ENCODE measurements at places on chromosomes 4 and X.
A peak's percentile ranks its signal among the peaks of the same experiment; 100 is the strongest.

DNA sequence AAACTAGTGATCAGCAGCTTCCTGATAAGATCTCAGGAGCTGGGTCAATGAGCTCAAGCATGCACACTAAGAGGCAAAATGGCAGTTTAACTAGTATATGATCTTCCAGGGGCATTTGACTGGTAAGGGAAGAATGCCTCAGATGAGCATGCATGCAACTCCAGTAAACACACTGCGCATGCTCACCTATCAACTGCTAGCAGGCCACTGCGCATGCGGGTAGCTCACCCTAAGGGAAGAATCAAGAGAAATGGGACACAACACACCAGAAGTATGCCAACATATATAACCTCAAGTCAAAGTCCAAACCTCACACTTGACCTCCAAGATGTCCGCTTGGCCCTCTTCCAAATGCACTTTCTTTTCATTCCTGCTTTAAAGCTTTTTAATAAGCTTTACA is 1004.0 kb downstream of the ADGRL3 start:
- DNase-seq = no peak

GRCh38 chr4:153152501-153153338 is 51.5 kb upstream of the TRIM2 start:
- DNase-seq = peak; percentile 33

DNA sequence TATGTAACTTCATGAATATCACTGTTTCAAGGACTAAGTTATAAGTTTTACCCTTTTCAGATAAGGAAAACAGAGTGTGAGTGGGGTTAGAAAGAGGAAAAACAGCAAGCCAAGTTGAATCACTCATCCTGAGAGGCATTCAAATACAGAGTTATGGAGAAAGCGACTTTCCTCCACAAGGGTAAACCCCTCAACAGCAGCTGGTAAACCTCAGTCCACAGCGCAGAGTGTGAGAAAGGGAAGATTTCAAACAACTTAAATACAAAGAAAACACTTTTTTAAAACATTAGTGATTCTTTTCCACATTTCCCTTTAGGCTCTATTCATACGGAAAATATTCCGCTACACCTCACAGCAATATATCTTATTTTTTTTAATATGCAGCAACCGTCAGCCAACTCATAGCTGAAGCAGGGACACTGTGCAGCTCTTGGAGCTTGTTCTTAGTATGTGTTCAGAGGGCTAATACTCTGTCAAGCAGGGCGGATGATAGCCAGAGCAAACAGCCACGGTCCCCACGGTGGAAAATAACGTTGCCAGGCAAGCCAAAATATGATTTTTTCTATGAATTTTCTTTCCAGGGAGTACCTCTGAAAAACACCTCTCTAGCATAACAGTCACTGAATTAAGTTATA is 488.9 kb upstream of the FAT1 start:
- DNase-seq = no peak

DNA sequence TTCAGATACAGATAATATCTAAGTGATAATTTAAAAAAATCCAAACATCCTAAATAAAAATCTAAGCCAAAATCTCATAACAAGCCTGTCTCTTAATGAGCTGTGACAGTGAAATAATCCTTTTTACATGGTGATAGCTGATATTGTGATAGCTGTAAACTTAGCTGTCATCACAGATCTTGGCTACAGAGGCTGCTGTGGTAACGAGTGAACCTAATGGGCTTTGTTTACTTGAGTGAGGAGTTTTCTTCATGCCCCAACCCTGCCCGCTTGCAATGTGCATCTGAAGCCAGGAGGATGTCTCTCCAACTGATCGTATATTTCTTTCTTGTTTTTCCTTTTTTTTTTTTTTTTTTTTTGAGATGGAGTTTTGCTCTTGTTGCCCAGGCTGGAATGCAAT is 41.5 kb upstream of the YTHDC1 start:
- DNase-seq = no peak

- DNase-seq = no peak
Observed at GRCh38 chrX:77640702-77641101, 145.3 kb downstream of the ATRX start.

GRCh38 chrX:16804923-16805464 is 18.7 kb downstream of the TXLNG start:
- DNase-seq = no peak

DNA sequence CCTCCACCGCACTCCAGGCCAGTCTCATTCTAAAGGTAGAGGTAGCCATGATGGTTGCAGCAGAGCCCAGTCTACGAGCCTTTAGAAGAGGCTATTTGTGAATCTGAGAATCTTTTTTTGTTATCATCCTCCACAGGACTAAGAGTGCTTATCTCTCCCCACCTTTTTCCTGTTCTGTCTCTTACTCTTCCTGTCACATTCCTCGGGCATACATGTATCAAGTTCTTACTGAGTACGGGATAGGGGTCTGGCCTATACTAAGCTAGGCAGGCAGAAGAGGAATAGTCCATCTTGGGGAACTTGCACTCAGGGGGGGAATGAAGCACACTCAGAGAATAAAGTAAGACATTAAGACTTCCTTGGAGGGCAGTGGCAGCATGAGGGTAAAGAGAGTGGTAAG is 25.7 kb downstream of the LAS1L start:
- DNase-seq = no peak

GRCh38 chr4:79848329-79848728 is 224.7 kb downstream of the ANTXR2 start:
- no peak for DNase-seq

GRCh38 chr4:7331682-7332000 is 103.1 kb downstream of the PSAPL1 start:
- no peak for DNase-seq

GRCh38 chrX:44101281-44101680 is 128.1 kb upstream of the NDP start:
- DNase-seq = no peak

- no peak for DNase-seq
Observed at GRCh38 chr4:100539706-100540105, 21.9 kb upstream of the EMCN start.

- peak; percentile 78 for DNase-seq
Observed at GRCh38 chrX:10612215-10612614, 8.2 kb downstream of the MID1 start.

DNA sequence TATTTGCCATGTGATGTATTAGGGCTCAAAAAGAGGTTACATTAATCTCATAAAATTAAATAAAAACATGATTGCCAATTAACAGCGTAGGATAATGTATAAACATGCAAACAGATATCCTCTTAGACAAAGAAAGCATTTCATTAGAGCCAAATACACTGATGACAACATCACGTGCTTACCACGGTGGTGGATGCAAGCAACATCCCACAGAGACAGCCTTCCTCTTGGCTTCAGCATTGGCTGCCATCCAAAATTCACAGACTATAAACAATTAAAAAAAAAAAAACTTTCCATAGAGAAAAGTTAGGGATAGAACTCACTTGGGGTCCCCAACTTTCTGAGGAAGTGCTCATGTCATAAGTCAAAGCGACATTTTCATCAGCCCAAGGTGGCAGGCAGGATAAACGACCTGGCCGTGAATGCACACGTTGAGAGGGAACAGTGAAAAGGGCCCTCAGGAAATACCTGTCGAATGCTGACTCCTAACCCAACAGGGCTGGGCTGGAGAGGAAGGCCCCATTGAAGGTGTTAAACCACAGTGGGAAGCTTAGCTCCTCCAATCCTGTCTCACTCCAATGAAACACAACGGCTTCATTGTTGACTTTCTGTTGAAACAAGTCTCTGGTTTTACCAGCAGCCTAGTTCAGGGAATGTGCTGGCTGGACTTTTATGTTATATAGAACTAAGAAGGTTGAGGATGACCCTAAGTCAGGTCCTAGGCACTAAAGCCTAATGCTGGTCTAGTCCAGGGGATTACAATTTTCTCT is 48.4 kb downstream of the IDS start:
- no peak for DNase-seq

GRCh38 chr4:54372951-54373350 is 143.9 kb downstream of the PDGFRA start:
- DNase-seq = no peak

DNA sequence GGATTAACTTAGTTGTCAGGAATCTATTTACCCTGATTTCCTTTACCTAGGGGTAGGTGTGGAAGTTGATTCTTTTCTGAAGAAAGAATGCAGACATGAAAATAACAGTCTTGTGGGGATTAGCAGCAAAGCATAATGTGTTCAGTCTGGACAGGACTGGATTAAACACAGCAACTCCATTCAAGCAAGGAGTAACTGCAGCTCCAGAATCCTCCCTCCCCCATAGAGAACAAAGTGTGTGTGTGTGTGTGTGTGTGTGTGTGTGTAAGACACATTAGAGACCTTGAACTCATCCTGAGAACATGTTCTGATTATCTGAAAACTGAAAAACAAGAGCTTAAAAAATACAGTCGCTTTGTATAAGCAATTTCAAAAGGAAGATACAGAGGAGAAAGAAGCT is 9.3 kb downstream of the C4orf54 start:
- no peak for DNase-seq

- DNase-seq = no peak
Observed at GRCh38 chr4:2259541-2260343, 2.2 kb downstream of the MXD4 start.

DNA sequence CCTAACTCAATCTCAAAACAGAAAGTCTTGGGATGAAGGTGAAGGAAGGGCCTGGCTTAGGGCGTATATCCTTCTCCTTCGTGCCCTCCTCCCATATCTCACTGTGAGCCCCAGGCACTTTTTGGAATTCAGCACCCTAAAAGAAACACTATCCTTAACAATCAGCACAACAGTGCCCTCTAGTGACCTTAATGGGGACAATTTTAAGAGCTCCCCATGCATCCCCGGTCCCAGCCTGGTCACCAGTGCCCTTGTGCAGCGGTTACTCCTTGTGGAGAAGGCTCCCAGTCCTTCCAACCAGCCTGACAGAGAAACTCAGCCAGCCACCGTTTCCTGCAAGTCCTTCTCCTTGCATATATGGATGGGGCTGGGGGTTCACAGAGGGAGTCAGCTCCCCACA is 4.2 kb downstream of the PAK3 start:
- peak; percentile 57 for DNase-seq

- peak; percentile 88 for DNase-seq
Observed at GRCh38 chr4:70515367-70516250, 2.8 kb upstream of the AMTN start.

- peak; percentile 12 for DNase-seq
Observed at GRCh38 chrX:55489314-55490009, at the start of gene USP51. Gene USP51, minus strand, starts transcription at chrX:55489848. Its CDS starts 909 bp downstream, at chrX:55488939.

GRCh38 chrX:149825424-149825823 is 43.7 kb downstream of the MAGEA9 start:
- peak; percentile 36 for DNase-seq

GRCh38 chr4:47224361-47224760 is 193.0 kb downstream of the GABRB1 start:
- no peak for DNase-seq
